ENCODE measurements at places on chromosomes 16 and 17.
A peak's percentile ranks its signal among the peaks of the same experiment; 100 is the strongest.

GRCh38 chr16:22641131-22641628 lies 130.5 kb downstream of the NPIPB5 start:
- peak; percentile 66 for DNase-seq

DNA sequence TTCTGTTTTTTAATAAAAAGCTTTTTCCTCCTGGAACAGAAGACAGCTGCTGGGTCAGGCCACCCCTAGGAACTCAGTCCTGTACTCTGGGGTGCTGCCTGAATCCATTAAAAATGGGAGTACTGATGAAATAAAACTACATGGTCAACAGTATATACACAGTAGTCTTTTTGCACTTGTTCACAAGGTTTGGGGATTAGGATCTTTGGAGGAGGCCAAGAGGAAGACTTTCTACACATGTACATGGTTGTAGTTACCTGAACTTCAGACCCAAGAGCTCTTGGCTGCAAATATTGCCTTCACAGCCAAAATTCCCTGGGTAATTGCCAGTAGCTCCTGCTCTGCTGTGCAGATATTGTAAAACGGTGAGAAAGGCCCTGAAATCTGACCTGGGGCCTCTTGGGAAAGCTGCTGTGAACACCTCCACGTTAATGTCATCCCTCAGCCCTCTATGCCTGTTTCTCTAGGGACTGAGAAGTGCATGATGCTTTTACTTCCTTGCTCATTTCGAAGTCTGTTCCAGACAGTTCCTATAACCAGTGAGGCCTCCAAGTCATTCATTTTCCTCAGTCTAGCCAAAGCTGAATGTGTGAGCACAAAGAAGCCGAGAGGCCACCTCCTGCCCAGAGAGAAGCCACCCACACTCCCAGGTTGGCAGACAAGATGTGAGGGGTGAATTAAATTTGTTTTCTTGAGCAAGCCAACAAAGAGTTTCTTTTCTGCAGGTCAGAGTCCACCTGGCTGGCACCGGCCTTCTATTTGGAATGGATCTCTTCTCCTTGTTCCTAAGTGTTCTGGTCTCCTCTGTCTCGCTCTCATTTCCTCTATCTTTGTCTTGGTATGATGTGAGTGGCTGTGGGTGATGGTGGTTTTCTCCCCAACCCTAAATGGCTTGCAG lies 15.9 kb downstream of the ANKRD40 start:
- DNase-seq, result no peak

- DNase-seq, result no peak
Observed at GRCh38 chr17:14341866-14342265, 41.0 kb downstream of the HS3ST3B1 start.

GRCh38 chr16:73058221-73058615 lies 10.3 kb upstream of the ZFHX3 start:
- DNase-seq, result peak; percentile 61

DNA sequence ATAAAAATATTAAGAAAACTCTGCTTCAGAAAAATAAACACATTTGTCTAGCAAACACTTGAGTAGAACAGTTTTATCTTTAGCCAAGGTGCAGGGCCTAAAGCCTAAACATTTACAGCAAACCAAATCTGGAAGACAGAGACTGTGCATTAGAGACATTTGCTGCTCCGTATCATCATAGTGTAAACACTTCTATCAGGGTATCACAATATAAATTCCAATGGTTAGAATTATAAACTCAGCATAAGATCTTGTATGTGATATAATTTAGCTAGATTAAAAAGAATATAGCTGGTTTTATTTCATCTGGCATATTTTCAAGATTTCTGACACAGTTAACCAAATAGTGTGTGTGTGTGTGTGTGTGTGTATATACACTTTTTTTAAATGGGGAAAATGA lies 133.8 kb upstream of the NACA2 start:
- no peak for DNase-seq

GRCh38 chr16:14310519-14310991 lies 239.4 kb downstream of the MRTFB start:
- no peak for DNase-seq

GRCh38 chr17:75774471-75774990 lies 9.5 kb upstream of the GALK1 start:
- no peak for DNase-seq

DNA sequence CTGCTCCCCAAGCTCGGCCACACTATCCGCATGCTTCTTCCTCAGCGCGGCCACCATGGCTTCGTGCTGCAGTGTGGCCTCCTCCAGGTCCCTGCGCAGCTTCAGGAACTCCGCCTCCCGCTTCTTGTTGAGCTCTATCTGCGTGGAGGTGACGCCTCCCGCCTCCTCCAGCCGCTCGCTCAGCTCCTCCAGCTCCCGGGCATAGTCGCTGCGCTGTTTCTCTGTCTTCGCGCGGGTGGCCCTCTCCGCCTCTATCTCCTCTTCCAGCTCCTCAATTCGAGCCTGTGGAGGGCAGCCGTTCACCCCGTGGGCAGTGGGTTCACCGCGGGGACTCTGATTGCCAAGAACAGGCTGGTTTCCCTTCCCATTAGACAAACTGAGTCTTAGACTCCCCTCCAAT lies 19.0 kb downstream of the MYH3 start:
- DNase-seq, result no peak

DNA sequence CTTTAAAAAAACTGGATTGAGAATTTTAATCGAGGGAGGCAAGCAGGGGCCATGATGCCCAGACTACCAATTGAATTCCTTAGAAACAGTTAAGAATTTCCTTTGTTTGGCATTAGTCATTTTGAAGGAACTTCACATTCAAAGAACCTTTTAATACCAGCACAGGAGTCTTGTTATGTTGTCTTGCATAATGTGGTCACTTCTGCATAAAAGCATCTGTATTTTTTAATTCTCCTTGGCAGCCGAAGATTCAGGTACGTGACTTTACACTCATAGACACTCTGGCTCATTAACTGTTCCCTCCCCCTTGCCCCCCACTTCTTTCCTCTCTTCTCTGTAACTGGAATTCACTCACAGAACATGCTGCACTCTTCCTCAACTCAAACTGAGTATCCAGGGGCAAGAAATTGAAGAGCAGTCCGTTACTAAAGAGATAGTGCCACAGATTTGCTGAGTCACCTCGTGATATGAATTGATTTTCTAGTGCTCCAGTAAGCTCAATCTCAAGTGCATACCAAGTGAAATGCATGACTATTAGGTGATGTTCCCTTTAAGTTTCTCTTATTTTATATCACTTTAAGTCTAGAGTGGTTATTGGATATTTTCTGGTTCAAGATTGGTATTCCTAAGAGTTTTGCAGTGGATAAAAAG lies 572.2 kb upstream of the SOX9 start:
- no peak for DNase-seq

DNA sequence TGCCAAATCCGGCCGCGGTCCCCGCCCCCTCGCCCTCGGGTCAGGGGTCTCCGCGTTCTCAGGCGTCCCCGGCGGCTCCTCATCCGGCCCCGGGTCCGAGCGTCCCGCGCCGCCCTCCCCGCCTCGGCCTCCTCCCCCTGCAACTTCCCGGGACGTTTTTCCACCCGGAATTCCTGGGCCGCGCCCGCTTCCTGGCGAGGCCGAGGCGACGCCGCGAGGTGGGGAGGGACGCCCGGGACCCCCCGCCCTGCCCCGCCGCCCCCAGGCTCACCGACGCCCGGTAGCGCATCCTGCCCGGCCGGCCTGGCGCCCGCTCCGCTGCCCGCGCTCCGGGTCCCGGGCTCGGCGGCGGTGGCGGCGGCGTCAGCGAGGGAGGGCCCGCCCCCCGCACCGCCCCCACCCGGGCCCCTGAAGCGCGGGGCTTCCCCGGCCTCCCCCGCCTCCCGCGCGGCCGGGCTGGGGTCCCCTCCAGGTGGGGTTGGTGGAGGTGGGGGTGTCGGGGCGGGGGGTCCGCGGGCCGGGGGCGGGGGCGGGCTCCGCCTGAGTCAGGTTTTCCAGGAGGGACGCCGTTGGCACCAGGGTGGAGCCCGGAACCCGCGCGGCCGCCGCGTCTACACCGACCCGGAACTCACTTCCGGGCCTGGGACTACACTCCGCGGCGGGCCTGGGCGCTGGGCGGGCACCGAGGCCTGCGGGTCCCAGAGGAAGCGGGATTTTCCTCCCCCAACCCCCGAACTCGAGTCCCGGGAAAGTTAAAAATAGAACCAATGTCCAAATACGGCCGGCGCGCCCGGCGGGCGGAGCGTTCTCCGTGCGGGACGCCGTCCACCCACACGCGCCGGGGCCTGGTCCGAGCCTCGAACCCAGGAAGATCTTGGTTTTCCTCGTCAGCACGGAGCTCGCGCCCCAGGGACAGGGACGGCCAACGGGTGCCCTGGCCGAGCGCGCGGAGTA lies 6.8 kb downstream of the MYO1C start:
- DNase-seq, result peak; percentile 82
